Activated CD8-positive, alpha-beta memory T cell treated with anti-CD3 and anti-CD28 coated beads, Interleukin-2, amount 10 ng/mL, durations not matched to agents 7 days and 5 days (primary cell): ENCODE measurements at places on chromosomes 3 and 15. TPM values are rescaled to one million over a fixed set of nuclear protein-coding genes. Genes with fewer than 3 reads are reported as not detected.

DNA sequence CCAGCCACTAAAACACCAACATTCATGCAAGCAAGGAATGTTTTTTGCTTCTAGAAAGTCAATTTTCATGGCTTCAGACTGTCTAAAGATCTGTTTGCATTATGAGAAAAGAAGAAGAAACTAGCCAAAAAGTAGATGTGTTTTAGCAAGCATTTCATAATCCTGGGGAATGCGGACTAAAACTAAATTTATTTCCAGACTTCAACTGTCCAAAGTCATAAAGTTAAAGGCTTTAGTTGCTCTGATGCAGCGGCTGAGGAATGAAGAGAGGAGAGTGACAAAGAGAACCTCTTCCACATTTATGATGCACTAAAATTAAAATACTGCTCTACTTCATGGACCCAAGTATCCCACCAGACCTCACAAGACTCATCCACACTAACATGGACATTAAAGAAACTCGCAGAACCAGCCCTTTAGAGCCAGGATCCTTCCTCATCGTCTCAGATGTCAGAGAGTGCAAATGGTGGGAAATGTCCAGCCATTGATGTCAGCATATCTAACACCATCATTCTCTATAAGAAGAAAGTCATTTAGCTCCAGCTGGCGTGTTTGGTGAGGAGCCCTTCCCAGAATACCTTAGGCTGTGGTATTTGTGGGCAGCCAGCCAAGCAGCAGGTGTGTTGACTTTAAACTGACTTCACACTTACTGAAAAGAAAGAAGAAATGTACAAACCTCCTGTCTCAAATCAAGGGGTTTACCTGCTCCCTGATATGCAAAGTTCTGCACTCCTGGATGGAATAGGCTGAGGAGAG is 17.4 kb downstream of the FYCO1 start:
- peaks cover 92% of the 10 kb centered on the region for H3K4me1 ChIP-seq
- peak; percentile 85 for DNase-seq
- H3K27ac ChIP-seq: peak overlapping the region; percentile 92
- H3K36me3 ChIP-seq: peaks cover 76% of the 10 kb centered on the region
- H3K4me3 ChIP-seq: peak overlapping the region; percentile 57

OR5K2 gene
- total RNA-seq: not detected

DNA sequence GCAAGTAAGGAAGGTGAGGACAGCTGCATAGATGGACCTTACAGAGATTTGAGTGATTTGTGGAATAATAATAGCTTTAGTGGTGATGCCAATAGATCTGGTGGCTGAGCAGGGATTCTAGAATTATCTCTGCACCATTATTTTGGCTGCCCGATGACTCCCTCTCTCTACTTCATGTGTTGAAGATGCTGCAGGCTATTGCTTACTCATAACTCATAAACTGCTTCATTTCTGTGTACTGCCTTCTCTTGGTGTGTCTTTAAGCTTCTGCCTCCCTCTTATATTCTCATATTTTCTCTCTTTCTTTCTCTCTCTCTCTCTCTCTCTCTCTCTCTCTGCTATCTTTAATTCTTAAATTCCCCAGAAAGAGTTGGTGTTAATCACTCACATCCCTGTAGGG is 256.0 kb upstream of the TRIM42 start:
- H3K27me3 ChIP-seq: no peaks in the 10 kb centered on the region
- H3K27ac ChIP-seq: no peak overlapping the region
- DNase-seq: no peak
- no peaks in the 10 kb centered on the region for H3K4me1 ChIP-seq
- H3K36me3 ChIP-seq: no peaks in the 10 kb centered on the region

GRCh38 chr15:63586790-63587189 is 10.4 kb upstream of the FBXL22 start:
- no peaks in the 10 kb centered on the region for H3K27me3 ChIP-seq
- no peak overlapping the region for H3K27ac ChIP-seq

DNA sequence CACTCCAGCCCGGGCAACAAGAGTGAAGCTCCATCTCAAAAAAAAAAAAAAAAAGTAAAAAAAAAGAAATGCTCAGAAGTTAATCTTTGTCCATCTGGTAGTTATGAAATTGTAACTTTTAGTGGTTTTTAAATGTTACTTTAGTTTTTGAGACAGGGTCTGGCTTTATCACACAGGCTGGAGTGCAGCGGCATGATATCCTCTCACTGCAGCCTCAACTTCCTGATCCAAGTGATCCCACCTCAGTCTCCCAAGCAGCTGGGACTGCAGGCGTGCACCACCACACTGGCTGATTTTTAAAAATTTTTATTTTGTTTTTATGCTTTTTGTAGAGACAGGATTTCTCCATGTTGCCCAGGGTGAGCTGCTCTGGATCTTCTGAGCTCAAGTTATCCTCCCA is 1.3 kb downstream of the RNU5B-1 start:
- peaks cover 6% of the 10 kb centered on the region for H3K27me3 ChIP-seq
- no peaks in the 10 kb centered on the region for H3K36me3 ChIP-seq
- no peak for DNase-seq
- H3K4me1 ChIP-seq: peaks cover 28% of the 10 kb centered on the region

SCAMP5 gene
- total RNA-seq: 0.61 TPM

GATM gene
- total RNA-seq: 2.0 TPM
